Progenitor cell of endocrine pancreas (in vitro differentiated cells): ENCODE measurements at places on chromosomes 4 and X.

DNA sequence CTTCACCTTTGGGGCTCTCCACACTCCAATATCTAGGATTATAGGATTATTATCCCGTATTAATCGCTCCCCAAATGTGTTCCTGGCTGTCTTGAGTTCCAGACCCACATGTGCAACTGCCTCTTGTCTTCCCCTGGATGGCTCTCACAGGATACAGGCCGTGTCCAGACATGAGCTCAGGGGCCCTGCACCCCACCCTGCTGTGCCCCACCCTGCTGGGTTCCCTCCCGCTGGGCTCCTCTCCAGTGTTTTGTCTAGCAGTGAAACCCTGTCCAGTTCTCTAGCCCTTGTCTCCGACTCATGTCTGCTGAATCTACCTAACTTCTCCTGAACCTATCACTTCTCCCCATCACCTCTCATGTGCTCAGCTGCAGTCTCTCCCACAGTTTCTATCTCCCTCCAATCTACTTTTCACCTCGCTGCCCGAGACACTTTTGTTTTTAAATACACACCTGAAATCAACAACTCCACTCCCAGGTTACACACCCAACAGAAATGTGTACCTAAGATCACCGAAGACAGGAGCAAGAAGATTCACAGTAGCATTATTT, 2.0 kb downstream of the RNF212 start:
- no peak for DNase-seq

DNA sequence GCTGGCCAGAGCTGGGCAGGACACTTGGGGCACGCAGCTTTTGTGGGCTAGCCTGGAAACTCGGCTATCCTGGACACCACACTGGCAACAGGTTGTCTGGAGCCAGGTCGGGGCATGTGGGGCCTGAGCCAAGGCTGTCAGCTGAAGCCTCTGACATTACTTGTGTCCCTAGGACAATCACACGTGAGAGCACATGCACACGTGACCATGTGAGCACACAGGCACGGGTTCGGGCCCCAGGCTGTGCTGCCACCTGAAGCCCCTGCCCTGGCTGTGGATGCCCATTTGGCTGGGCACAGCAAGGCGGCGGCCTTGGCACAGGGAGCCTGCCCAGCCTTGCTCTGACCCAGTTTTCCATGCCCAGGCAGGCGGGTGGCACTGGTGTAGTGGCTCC, 8.7 kb upstream of the FGFR3 start:
- no peak for DNase-seq

- no peak for DNase-seq
Measured at GRCh38 chrX:113747274-113747973, 836.5 kb upstream of the HTR2C start.

DNA sequence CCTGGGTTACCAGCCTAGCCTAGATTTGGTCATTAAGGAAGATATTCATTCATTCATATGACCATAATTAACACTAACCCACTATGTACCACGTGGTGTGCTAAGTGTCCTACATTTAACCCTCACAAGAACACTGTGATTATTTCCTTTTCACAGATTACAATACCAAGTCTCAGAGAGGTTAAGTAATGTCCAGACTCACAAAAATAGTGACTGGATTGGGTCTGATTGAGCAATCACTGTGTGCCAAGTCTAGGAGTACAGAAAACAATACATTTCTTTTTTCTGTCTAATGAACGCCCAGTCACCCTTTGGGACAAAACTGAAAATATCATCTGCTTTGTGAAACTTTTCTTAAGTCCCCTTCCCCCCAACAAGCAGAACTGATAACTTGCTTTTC, 7.6 kb upstream of the DLG3 start:
- DNase-seq, result no peak

DNA sequence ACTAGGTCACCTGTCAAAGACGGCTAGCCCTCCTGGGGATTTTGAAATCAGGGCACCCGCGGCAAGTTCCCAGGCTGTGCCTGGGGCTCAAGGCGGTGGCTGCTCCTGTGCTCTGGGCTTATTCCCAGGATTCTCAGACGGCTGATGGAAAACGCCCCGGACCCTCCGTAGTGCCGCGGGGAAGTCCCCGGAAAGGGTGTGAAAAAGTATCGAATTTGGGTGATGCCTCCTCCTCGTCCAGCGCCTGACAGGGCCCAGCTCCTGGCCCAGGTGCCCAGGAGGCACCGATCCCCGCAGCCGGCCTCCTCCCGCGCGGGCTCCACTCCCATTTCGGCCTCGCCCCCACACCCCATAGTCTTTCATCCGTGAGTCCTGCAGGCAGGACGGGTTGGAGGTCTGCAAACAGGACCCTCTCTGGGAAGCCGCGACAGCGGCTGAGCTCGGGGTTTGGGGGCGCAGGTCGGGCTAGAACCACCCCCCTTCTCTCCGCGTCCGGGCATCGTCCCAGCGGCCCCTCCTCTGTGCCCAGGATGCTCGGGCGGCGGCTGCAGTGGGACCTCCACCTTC, 1.1 kb upstream of the NSG1 start:
- DNase-seq, result no peak

DNA sequence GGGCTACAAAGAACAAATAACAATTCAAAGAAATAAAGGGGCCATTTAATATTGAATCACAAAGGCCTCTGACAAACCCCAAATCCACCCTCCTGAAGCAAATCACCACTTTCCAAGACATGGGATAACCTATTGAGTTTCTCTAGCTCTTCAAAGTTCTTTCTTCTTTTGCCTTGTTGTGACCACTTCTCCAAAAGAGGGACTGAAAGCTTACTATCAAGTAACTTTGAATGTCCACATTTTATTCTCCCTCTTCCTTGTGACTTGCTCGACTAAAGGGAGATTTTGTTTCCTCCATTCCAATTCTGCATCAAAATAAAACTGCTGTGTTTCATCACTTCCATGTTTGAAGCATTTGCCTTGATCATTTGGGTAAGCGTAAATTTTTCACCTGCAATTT, 166.6 kb upstream of the SLC7A11 start:
- DNase-seq, result no peak
